Stimulated activated CD4-positive, alpha-beta T cell treated with anti-CD3 and anti-CD28 coated beads, Interleukin-4, amount 100 ng/mL, for 1 hour (primary cell): ENCODE measurements at places on chromosomes 3 and 15.

- DNase-seq, result no peak
Measured at GRCh38 chr3:62090066-62090465, 283.3 kb downstream of the FEZF2 start.

- DNase-seq, result no peak
Measured at GRCh38 chr3:177740254-177740653, 543.0 kb upstream of the TBL1XR1 start.

DNA sequence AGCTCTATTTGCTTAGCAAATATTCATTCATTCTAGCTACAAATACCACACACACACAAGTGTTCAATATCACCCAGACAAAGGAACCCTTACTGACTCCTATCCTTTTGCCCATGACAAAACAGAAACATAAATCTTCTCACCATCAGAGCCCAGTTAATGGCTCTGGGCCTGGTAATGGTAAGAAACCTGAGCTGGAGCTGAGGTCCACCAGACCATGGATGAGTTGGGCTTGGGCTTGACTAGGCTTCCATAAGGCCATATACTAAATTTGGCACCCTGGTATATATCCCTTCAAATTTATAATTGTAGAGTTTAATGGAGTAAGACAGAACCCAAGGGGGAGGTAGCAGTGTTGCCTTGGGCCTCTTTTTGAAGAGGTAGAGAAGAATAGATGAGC is 29.4 kb downstream of the GPR176 start:
- no peak for DNase-seq

DNA sequence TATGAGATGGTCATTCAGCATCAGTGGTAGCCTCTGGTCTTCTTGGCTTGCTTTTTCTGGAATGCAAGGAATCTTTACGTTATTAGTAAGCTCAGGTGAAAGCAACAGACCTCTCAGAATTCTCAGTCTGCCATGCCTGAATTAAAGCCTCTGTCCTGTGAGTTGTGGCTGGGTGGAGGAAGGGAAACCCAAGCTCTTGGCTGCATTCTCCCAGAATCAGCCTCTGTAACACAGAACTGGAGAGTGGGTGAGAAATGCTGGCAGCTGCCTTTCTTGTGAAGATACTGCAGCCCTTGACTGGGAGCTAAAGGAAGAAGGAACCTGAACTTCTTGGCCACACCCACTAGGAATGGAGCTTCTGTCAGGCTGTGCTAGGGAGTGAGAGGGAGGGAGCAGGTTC is 505.8 kb downstream of the EPHA3 start:
- DNase-seq, result no peak

DNA sequence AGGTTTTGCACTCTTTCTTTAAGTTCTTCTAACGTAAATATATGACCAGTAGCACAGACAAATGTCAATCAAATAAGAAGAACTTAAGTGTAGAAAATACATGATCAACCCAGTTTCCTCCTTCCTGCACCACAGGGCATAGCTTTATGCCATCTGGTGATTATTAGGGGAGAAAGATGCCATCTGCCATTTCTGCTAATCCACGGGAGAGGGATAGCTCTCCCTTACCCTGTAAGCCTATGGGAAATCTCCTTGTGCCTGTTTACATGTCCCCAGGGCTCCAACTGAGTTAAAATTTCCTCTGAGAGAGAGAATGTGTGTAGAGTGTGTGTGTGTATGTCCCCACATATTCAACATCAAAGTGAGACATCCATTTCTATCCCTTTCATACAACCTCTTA is 135.9 kb downstream of the RSL24D1 start:
- no peak for DNase-seq

DNA sequence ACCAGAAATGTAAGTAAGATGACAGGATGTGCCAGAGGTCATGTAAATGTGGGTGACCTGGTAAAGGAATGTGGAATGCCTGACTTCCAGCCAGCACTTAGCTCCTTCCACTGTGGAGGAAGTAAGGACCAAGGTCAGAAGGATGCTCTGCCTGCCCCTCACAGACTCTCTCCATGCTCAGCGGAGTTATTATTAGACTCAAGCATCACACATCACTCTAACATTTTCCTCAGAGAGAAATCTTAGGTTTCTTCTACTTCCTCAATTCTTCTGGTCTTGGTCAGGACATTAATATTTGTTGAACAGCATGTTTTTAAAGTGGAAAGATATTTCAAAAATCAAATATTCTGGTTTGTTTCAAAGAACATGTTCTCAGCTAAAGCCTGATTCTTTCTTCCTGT is 231.4 kb upstream of the WNT5A start:
- no peak for DNase-seq

GRCh38 chr3:186152361-186152798 is 43.5 kb upstream of the ETV5 start:
- DNase-seq, result no peak

DNA sequence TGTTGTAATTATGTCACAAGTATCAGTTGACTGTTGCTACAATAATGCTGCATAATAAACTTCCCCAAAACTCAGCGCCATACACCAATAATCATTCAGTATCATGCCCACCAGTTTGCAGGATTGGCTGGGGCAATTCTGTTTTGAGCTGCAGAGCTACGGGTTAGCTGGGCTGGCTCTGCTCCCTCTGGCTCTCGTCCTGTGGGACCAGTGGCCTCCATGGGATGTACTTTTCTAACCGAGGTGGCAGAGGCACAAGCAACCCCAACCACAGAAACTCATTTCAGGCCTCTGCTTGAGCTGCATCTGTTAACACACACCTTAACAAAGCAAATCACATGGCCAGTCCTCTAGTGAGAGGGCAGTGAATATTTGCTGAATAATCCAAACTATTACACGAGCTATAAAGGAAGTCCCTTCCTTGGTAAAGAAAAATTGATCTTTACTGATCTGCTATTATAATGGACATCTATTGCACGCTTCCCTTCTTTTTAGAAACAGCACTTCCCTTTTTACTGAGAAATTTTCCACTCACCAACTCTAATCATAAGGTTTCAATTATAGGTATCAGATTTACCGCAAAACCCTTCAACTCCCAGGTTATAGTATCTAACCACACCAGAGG is 10.9 kb upstream of the BCL2A1 start:
- DNase-seq, result no peak

GRCh38 chr15:82854554-82854953 is 45.1 kb downstream of the WHAMM start:
- DNase-seq, result no peak

DNA sequence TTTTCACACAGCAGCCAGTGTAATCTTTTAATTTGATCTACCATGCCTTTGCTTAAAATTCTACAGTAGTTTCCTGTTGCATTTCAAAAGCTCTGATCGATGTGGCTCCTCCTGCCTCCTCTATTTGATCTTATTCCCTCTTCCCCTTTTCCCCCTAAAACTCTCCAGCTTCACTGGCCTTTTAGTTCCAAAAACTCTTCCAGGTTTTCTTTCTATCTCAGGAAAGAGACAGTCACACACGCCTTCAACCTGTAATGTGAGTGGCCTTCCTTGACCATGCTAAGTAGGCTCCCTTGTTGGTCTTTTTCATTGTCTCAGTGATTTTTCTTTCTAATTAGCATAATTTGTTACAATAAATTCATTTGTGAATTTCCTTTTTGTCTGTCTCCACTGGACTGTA is 985 bp downstream of the TEX9 start:
- DNase-seq, result no peak

- DNase-seq, result no peak
Measured at GRCh38 chr3:137061186-137061585, 103.4 kb downstream of the IL20RB start.
